ENCODE measurements at places on chromosomes 3 and 15.
A peak's percentile ranks its signal among the peaks of the same experiment; 100 is the strongest.

- no peak for DNase-seq
Measured at GRCh38 chr3:142802891-142803290, 79.1 kb downstream of the TRPC1 start.

GRCh38 chr3:150582620-150583019 lies 20.5 kb upstream of the SELENOT start:
- DNase-seq: no peak

DNA sequence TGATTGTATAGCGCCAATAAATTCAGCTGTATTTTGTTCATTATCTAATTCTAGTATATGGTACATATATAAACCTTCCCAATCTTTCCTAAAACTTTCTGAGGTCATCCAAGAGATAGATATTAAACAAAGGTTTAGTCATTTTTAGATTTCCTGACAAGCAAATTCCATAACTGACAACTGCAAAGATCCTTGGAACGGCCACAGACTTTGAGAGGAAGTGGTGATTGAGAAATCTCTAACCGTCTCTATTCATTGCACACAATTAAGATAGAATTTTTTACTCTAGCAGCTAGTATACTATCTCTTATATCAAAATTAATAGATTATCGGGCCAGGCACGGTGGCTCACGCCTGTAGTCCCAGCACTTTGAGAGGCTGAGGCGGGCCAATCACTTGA lies 4.7 kb downstream of the CSNK1G1 start:
- DNase-seq: no peak

GRCh38 chr15:77436822-77437221 lies 16.1 kb downstream of the HMG20A start:
- no peak for DNase-seq

GRCh38 chr3:172787746-172788145 lies 37.2 kb downstream of the ECT2 start:
- DNase-seq: peak; percentile 22

GRCh38 chr3:61919371-61919770 lies 358.0 kb downstream of the PTPRG start:
- no peak for DNase-seq

- no peak for DNase-seq
Measured at GRCh38 chr15:91632176-91632575, 221.3 kb upstream of the SLCO3A1 start.

DNA sequence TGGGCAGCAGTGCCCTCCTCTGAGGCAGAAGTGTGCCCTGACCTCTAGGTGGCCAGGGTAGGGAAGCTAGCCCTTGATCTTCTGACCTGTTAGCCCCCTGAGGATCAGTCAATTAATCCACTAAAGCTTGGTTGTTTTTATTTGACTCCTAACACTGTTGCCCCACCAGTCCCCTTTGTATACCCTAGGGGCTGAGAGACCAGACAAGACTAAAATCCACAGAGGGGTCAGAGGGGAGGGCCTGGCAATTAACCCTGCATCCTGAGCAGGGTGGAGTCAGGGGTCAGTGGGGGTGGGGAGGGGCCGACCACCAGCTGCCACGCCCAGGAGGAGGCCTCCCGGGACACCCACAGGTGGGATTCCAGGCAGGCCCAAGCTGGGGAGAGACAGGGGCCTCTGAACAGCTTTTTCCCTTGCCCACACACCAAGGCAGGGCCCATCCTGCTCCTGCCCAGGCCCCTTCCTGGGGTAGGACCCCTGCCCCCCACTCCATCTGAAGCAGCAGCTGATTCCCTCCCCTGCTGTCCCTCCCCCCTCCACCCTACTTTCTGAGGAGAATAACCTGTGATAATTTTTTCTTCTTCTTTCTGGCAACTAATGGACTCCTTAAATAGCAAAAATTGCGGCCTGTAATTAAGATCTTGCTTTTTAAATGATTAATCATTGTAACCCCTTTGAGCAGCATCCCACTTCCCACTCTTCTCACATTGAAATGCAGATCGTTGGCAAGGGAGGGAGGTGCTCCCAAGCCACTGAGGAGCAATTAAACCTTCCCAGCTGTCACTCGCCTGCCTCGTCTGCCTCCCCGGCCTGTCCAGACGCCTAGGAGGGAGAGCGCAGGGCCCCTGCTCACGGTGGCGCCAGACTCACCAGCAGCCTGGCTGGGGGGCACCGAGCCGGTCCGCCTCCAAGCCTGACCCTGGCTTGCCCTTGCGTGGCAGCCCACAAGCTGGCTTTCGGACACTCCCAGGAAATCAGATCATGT lies 51.9 kb downstream of the RHCG start:
- DNase-seq: no peak

GRCh38 chr15:73930790-73931281 lies 4.6 kb downstream of the LOXL1 start:
- peak; percentile 71 for DNase-seq

DNA sequence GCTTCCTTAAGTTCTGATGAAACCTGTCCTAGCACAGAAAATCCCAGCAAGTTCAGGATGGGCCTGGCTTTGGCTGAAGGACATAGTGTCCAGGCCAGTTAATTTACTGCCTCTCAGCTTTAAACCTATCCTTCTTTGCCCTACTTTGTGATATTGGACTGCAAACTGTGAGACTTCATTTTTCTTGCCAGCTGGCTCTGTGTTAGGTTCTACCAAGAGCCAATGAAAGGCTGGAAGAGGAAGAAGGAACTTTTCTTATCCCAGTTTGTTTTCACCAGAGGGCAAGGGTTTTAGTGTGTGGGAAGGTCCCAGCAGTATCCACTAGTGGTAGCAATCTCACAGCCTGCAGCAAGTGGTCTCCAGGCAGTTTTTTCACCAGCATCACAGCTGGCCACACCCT lies 18.2 kb downstream of the DCUN1D1 start:
- DNase-seq: no peak

DNA sequence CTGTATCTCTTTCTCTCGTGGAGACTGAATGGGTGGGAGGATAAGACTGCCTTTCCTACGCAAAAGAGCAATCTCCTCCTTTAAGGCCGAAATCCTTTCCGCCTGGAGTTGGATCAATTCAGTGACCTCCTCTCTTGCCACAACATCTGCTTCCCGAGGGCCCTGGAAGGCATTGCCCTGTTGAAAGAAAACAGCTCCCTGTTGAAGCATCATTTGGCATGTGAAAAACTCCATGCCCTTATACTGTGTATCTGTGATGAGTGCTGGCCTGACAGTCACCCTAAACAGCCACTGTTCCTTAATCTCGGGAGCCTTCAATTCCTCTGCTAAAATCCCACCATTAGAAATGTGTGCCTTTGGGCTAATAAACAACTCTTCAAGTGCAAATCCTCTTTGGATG lies 80.2 kb downstream of the BOC start:
- DNase-seq: no peak

DNA sequence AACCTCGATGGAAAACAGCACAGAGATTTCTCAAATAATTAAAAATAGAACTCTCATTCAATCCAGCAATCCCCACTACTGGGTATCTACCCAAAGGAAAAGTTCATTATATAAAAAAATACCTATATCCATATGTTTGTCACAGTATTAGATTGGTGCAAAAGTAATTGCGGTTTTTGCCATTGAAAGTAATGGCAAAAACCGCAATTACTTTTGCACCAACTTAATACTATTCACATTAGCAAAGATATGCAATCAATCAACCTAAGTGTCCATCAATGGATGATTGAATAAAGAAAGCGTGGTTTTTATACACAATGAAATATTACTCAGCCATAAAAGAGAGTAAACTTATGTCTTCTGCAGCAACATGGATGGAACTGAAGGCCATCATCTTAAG lies 12.2 kb upstream of the CCDC54 start:
- no peak for DNase-seq

- DNase-seq: no peak
Measured at GRCh38 chr3:14407203-14407602, 4.8 kb downstream of the SLC6A6 start.

GRCh38 chr3:153242896-153243295 lies 80.9 kb downstream of the RAP2B start:
- DNase-seq: no peak

DNA sequence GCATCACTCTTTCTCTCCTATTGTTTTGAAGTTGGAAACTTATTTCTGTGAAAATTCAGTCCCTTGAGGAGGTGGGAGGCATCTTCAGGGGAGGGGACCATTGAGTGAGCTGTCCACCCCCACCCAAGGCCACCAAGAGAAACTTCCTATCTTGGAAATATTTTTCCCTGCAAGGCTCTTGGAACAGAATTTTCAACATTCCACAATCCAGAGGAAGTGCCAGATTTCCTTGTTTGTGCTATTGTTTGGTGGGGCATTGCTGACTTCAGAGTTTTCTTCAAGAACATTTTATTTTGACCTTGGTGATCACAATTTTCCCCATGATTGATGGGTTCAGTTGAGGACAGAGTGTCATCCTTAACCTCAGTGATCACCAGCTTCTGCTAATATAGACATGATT lies 12.0 kb downstream of the DNASE1L3 start:
- no peak for DNase-seq

DNA sequence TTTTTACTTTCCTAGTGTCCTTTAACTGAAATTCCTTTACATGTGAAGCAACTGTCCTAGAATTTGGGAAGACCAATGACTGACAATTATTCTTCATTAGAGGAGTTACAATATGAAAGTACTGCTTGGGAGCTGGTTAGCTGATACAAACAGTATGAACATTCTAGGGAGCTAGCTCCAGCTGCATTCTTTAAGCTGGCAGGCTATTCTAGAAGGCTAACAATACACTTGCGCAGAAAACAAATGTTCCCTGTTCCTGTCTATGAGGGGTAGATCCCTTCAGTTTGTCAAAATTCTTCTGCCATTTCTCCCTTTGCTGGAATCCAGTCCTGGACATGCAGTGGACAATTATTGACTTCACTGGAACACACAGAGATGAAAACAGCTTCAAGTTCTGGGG lies 60.2 kb upstream of the NANOGP8 start:
- no peak for DNase-seq

DNA sequence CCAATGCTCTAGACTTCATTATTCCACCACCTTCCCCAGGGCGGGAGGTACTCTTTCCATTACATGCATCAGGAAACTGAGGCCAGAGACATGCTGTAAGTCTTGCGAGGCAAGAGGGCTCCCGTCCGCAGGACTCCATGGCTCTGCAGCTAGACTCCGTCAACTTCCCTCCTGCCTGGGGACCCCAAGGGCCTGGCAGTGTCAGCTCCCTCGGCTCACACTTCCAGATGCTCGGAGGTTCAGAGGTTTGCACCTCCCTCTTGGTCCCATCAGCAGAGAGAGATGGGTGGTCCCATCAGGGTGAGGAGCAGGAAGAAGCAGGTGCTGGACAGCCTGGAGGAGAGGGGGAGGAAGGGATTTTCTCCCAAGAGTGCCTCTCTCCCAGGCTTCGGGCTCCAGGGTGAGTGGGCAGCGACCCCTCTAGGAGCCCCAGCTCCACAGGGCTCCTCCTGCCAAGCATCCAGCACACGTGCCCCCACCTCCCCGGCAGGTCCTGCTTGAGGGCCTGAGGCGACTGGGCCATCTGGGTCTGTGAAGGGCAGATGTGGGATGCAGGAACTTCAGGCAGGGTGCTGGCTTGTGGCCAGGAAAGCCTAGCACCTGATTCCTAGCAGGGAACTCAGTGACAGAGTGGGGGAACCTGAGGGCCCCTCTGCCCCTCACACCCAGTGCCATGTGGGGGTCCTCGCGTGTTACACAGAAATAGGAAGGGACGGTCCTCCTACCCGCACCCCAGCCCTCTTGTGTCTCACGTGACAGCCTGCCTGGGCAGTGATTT lies 9.3 kb downstream of the PAK6 start:
- no peak for DNase-seq

DNA sequence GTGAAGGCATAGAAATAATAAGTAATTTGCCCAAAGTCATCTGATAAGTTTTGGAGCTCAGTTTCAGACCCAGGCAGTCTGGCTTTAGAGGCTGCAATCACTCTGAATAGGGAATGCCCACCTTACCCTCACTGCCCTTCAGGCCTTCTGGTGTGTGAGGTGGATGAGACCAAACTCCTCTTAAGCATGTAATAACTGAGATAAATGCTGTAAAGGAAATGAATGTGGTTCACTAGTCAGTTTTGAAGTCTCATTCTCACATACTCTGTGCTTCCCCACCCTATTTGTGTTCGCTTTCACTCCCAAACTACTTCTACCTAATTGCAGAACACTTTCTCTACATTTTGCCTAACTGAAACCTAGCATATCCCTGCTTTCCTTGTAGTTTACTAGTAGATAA lies 144.1 kb downstream of the FILIP1L start:
- DNase-seq: no peak

DNA sequence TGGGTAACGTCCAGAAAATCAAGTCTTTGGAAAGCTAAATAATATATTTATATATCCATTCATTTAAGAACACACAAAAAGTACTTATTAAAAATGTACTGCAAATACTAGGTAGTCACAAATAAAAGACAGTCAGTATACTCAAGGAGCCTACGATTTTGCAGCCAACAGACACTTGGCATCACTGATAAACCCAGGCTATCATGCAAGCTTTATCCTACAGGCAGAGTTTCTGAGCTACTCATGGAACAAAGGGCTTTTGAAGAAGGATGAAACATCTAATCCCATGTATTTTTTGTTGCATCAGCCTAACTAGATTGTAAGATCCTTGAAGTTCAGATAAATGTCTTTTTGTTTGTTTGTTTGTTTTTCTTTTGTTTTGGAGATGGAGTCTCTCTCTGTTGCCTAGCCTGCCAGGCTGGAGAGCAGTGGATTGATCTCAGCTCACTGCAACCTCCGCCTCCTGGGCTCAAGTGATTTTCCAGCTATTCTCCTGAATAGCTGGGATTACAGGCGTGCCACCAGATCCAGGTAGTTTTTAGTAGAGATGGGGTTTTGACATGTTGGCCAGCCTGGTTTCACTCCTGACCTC lies 319.4 kb upstream of the MDFIC2 start:
- DNase-seq: no peak

Data from skeletal muscle cell (primary cell).